ENCODE measurements at places on chromosomes 11 and 22.

GRCh38 chr22:34579519-34579918, 486.4 kb upstream of the ISX start:
- DNase-seq: no peak

DNA sequence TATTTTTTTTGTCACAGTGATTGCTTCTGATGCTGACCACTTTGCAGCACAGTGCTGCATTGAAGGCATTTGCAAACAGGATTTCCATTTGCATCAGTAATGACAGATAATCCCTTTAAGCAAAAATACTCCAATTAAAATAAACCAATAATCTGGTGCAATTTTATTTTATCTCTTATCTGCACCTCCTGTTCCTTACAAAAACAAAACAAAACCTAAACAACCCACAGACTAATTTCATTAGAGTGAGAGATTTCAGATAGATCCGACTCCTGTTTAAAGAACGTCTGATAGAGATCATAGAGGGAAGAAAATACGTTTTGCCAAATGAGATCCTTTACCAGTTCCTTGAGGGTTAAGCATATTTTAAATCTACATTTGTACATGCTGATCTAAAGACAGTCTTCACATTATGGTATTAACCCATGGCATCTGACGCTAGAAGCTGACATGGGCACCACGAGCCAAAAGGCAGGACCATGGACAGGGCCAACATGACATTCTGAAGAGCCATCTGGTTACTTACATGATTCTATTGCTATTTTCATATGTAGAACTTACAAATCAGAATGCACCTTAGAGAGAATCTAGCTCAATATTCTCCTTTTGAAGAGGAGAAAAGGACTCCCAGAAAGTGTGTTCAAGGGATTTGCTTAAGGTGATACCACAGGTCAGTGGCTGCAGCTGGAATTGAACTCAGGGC, 286.2 kb upstream of the NARS2 start:
- no peak for DNase-seq

DNA sequence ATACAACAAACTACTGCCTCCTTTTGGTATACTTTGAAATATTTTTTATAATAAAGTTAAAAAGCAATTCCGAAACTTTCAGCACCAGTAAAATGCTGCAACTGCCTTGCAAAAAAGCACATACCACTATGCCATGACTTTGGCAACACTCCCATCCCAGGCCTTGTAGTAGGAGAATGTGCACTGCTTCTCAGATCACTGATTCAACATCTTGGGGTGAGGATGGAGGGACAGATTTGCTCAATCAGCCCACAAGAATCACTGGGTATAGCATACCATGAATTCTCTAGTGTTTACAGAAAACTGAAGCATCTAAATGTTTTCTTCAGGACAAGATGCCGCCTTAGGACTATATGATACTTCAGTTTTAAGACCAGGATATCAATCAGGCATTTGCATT, 14.9 kb downstream of the EIF4ENIF1 start:
- DNase-seq: no peak

DNA sequence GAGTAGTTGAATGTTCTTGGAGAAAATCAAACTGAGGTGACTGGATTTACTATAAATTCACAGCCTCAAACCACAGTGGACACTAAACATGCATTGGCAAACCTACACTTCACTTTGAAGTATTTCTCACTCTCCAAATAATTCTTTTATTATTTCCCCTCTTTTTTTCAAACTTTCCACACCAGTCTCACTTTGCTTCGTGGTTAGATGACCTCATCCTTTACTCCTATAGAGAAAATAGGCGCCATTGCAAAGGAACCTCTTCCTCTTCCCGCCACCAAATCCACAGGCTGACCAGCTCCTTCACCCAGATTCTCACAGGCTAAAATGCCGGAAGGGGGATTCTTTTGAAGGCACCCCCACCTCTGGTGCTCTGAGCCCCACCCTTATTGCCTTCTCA, 33.4 kb downstream of the HTR3A start:
- no peak for DNase-seq

GRCh38 chr22:50471197-50471847, 3.5 kb downstream of the SBF1 start:
- no peak for DNase-seq

- DNase-seq: no peak
These were observed 13.8 kb downstream of the SDHD start for GRCh38 chr11:112100462-112100861.

- DNase-seq: no peak
These were observed 5.1 kb downstream of the TOLLIP start for GRCh38 chr11:1304380-1304779.

- no peak for DNase-seq
These were observed 16.0 kb downstream of the SLC43A1 start for GRCh38 chr11:57499413-57499982.

- DNase-seq: no peak
These were observed 104.5 kb downstream of the RELT start for GRCh38 chr11:73480677-73481076.

DNA sequence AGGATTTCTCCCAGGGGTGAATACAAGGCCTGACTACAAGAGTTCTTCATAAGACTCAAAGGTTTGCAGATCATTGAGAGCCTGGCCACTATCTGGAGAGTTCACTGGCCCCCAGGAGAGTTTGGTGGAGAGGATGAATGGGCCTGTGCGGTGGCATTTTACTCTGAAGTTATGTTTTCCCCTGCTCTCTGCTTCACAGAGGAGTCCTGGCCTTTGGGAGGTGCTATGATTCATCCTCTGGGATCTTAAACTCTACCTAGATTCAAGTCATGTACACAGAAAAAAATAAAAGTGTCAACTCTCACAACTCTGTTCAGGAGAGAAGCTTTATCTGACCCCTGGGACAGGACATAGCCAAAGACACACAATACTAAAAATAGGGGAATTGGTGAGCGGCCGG, 159.1 kb upstream of the CARD18 start:
- DNase-seq: no peak

- no peak for DNase-seq
These were observed 55.6 kb upstream of the RRM1 start for GRCh38 chr11:4039011-4039410.

- no peak for DNase-seq
These were observed 163.6 kb downstream of the ST3GAL4 start for GRCh38 chr11:126518972-126519690.

DNA sequence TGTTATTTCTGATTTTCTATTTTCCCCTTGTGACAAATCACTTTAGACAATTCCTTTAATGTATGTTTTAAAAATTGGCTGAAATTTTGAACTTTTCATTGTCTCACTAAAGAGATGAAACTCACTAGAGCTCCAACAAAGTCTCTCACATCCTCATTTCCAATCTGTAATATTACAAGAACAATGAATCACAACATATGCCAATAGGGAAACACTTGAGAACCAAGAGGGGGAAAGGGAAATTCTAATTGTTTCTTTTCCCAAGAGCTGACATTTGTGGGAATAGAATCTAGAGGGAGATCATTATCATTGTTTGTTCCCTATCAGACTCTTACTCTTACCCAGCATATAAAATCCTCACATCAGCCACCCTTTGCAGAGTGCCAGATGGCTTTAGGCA, 28.2 kb downstream of the OR10D3 start:
- no peak for DNase-seq

GRCh38 chr11:117513666-117514065, 186.0 kb downstream of the CEP164 start:
- DNase-seq: no peak

- no peak for DNase-seq
These were observed 12.3 kb downstream of the PAX6 start for GRCh38 chr11:31798554-31799434.

GRCh38 chr11:59289356-59290181, 69.1 kb upstream of the OR5AN1 start:
- DNase-seq: no peak

DNA sequence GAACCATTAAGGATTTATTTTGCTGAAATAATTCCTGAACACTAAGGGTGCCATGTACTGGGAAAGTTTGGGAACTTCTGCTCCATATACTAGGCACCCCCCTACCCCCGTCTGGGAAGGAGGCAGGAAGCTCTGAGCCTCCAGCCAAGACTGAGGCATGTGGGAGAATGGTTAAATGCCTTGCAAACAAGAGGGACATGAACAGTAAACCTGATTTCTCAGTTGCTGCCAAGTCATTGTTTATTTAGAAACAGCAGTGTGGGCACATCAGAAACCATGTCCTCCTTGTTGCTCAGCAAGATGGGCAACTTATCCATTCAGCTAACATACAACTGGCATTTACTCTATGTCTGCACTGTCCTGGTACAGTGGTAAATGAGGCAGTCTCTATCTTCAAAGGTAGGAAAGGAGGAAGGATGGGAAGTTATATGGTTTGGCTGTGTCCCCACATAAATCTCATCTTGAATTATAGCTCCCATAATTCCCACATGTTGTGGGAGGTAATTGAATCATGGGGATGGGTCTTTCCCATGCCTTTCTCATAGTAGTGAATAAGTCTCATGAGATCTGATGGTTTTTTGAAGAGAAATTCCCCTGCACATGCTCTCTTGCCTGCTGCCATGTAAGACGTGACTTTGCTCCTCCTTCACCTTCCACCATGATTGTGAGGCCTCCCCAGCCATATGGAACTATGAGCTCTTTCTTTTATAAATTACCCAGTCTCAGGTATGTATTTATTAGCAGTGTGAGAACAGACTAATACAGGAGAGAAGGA, 459.1 kb downstream of the MIAT start:
- no peak for DNase-seq

DNA sequence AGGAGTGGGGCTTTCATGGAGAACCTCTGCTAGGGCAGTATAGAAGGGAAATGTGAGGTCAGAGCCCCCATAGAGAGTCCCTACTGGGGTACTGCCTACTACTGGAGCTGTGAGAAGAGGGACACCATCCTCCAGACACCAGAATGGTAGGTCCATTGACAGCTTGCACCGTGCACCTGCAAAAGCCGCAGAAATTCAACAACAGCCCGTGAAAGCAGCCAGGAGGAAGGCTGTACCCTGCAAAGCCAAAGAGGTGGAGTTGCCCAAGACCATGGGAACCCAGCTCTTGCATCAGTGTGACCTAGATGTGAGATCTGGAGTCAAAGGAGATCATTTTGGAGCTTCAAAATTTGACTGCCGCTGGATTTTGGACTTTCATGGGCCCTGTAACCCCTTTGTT, 245.6 kb downstream of the TENM4 start:
- DNase-seq: no peak

DNA sequence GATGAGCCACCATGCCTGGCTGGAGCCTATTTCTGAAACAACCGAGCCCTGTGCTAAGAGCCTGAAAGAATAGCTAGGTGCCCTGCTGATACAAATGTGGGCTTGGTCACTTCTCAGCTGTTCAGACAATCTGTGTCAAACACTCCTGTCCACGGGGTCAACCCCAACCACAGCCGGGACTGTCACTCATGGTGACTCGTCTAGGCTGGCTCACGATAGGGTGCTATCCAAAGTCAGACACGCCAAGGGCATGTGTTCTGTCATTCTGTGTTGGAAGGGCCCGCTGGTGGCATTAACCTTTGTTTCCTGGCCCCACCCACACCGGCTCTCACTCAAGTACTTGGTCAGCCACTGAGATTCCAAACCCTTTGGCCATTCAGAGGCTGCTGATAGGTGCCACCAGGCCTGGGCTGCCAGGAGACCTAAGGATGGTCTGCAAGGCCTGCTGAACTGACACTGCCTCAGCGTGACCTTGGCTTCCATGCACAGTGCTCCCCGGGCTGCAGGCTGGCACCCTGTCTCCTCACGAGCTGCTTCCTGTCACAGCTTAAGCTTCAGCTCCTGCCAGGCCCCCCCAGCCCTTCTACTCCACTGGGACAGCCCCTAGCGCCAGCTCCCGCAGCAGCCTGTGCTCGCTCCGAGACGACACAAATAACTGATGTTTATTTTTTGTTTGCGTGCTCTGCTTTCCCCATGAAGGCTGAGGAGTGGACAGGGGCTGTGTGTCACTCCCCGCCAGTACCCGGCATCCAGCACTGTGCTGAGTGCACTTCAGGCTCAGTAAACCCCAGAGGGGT, 14.2 kb upstream of the CDC42BPG start:
- peak; percentile 56 for DNase-seq

- DNase-seq: no peak
These were observed 962.9 kb downstream of the BRD1 start for GRCh38 chr22:48864748-48865147.

- no peak for DNase-seq
These were observed 38.5 kb downstream of the GAB2 start for GRCh38 chr11:78379039-78379670.
